Ovary (tissue), 10 donors: ENCODE measurements at places on chromosomes 11 and 22.

GRCh38 chr11:78256962-78257361, 68.2 kb downstream of the USP35 start:
- DNase-seq = peak; percentile 78

GRCh38 chr11:129608711-129609110, 206.9 kb upstream of the TMEM45B start:
- DNase-seq = no peak

DNA sequence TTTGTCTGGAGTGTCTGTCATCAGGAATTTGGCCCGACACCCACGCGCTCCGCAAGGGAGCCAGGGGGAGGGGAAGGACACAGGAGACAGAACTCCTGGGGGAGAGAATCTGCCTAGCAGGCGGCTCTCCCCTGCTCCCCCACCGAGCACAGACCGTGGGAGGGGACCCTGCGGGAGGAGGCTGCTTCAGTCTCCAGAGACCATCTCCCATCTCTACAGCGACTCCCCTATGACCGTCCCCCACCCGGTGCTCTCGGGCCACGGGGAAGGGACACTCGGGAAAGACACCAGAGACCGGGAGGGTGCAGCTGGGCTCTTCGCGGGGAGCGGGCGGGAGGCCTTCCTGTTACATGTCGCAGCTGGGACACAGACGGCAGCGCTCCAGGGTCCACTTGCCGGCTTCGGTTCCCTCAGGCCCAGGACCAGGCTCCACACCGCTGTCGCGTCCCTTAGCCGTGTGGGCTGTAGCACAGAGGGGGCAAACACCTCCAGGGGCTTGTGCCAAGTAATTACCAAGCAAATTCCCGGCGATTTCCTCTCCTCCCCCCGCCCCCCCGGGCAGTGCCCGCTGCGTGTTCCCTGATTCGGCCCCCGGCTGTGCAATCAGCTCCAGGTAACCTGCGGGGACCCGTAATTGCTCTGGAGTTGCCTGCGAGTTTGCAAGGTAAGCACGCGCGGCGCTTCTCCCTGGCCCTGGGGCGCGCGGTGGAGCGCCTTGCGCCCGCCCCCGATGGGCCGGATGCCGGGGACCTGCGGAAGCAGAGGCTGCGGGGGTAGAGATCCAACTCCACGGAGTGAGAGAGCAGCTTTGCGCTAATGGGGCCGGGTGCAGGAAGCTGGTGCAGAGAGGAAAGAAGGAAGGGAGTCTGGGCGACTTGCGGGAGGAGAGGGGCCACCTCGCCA, 155.1 kb upstream of the CADM1 start:
- DNase-seq = no peak

- no peak for DNase-seq
Measured at GRCh38 chr22:37449331-37450001, 22.2 kb upstream of the ELFN2 start.

DNA sequence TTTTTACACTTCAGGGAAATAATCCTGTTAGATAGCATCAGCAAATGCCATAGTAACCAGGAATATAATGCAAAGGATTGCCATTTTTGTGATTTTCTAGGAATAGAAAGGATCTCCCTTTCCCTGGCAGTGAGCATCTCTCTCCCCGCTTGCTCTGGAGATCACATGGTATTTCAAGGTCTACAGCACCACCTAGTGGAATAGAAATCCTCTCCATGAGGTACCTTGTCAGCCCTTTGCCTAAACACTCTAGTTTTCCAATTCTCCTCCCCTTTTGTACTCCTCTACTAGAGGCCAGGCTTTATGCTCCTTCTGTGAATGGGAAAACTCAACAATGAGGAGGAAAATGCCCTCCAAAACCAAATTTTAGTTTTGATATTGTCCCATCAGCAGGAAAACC, 78.4 kb downstream of the XRRA1 start:
- no peak for DNase-seq
